ENCODE measurements at places on chromosomes 5 and 9.

DNA sequence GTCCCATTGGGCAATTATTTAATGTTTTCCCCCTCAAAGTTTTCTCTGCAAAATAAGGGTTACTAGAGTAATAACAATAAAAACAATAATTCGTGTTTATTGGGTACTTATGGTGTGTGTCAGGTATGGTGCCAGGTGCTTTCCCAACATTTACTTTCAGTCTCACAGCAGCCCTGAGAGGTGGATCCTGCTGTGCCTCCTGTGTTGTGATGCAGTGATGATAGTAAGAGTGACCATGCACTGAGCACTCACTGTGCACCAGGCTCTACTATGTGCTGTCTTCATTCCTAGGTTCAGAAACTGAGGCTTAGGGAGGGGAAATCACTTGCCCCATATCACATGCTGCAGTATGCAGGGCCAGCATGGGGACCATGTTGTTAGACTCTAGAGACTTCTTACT is 15.5 kb downstream of the OTULINL start:
- DNase-seq: no peak

GRCh38 chr5:52822437-52822836 is 34.7 kb downstream of the ITGA1 start:
- DNase-seq: peak; percentile 30

DNA sequence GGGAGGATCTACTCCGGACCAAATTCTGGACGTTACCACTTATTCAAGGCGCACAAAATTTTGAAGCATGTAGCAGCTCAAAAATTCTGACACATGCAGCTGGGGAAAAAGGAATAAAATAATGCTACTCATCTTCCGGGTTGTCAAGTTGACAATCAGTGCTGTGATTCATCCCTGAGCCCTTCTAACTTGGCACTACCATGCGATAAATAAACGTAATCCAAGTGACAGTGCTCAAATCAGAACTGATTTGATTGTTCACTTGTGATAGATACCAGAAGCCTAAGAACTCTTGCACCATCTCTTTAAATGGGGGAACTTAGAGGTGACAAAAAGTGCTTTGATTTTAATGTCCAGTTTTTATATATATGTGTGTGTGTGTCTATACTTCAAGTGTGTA is 230.2 kb upstream of the TLE4 start:
- no peak for DNase-seq

GRCh38 chr9:78064075-78064474 is 32.5 kb upstream of the GNAQ start:
- no peak for DNase-seq

- no peak for DNase-seq
These were observed 445.8 kb upstream of the RIOK2 start for GRCh38 chr5:97628807-97629206.

DNA sequence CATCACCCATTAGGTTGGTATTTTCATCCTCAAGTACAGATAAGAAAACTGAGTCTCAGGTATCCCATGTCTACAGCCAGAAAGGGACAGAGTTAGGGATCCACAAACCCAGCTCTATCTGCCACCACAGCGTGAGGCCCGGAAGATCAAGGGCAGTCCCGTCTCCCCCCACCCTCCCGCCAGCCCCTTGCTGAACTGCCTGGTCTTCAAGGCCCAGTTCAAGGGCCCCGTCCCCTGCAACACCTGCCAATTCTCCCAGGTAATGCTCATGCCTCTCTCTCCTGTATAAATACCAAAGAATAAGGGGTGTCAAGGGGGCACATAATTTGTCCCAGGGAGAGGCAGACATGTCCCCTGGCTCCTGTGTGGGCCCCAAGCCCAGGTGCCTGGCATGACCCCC is 50.7 kb downstream of the AK8 start:
- no peak for DNase-seq

GRCh38 chr5:180391276-180391675 is 38.1 kb upstream of the GFPT2 start:
- DNase-seq: no peak

DNA sequence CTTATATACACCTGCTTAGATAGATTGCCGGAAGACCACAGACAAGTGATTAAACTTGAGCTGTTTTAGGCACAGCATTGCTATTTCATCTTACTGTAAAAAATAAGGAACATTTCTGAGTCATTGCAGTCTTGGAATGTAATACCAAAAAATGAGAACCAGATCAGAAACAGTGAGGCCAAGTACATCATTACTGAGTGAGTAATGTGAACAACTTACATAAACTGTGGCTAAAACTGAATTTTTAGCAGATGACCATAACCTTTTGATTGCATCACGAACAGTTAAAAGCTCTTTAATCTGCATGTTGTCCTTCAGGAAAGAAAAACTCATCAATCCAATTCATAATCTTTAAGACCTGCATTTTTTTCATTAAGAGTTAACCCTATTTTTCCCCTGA is 157.1 kb upstream of the FGF10 start:
- DNase-seq: peak; percentile 47
